ENCODE measurements at places on chromosomes 4 and X. TPM values are rescaled to one million over a fixed set of nuclear protein-coding genes. Genes with fewer than 3 reads are reported as not detected.

DNA sequence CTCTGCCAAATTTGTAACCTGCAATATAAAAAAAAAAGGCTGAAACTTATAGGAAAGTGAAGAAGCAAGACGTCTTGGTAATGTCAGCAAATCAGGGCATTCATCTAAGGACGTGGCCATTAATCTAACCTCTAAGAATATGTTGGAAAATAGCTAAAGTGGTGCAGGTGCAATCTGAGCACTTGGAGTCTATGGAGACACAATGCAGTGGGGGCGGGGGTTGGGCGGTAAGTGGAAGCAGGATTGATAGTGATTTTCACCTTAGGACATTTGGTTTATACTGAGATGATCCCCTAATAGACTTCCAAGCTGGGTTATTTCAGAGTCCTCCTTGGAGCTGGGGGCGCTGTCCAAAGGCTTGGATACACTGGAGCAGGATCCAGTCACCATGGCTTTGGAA lies 283.4 kb downstream of the EPHA5 start:
- no peak for DNase-seq

DNA sequence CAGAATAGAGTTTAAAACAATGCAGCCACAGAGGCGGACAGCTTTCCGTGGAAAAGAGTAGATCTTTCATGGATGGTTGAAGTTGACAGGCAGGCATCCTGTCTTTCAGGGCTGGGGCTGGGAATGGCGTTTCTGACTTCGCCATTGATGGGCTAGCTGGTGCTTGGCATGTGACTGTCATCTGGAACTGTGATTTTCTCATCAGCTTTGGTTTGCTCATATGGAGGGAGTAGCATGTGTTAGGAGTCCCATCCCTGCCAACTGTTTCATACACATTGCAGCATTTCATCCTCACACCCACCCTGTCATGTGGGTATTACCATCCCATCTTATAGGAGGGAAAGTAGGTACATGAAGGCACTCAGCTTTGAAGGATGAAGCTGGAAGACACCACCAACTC lies 49.2 kb upstream of the STX18 start:
- no peak for DNase-seq

- no peak for DNase-seq
These were observed 1.1 kb upstream of the HDAC6 start for GRCh38 chrX:48800574-48801279.

DNA sequence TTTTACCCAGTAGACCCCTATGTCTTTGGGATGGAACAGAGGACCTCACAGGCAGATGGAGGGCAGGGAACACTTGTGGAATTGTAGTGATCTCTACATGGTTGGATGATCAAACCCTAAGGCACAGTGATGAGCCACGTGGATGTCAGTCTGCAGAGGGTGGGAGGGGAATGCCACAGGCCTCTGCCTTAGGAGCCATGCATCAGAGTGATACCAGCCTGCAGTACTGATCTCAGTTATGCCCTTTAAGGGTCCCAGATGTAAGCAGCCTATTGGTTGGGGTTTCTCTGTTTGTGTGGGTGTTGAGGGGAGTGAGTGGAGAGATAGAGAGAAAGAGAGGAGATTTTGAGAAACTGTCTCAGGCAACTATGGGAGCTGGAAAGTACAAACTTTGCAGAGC lies 39.9 kb upstream of the XAGE1B start:
- no peak for DNase-seq

DNA sequence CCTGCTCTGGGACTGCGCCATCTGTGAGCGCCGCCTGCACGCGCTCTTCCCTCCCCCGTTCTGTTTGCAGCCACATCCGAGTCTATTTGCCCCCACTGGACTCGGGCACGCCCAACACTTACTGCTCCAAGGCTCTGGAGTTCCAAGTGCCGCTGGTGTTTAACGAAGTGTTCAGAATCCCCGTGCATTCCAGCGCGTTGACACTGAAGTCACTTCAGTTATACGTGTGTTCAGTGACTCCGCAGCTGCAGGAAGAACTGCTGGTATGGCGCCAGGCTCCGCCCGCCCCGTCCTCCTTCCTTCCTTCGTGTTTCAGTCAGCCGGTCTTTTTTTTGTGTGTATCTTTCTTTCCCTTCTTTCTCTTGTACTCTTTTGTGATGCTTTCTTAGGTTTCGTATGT lies 30.7 kb upstream of the CLCN4 start:
- peak; percentile 21 for DNase-seq

DNA sequence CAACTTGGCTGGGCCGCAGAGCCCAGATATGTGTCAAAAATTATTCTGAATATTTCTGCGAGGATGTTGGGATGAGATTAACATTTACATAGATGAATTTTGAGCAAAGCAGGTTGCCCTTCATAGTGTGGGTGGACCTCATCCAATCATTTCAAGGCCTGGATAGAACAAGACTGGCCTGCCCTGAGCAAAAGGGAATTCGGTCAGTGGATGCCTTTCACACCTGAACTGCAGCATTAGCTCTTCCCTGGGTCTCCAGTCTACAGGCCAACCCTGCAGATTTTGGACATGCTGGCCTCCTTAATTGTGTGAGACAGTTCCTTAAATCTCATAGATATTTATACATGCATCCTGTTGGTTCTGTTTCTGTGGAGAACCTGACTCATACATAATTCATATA lies 32.4 kb upstream of the SLC10A4 start:
- no peak for DNase-seq

GRCh38 chr4:40557736-40558135 lies 71.9 kb downstream of the RBM47 start:
- DNase-seq, result no peak

- no peak for DNase-seq
These were observed 27.8 kb downstream of the PAPSS1 start for GRCh38 chr4:107692202-107692601.

PABPC1L2A gene
- total RNA-seq, result not detected

DGKK gene
- total RNA-seq, result not detected

CBLL2 gene
- not detected for total RNA-seq

BTC gene
- total RNA-seq, result not detected

MTNR1A gene
- total RNA-seq, result not detected

SOD3 gene
- not detected for total RNA-seq
